ENCODE measurements at places on chromosomes 12 and 14.

GRCh38 chr14:100524933-100525243 is 62.3 kb downstream of the BEGAIN start:
- no peak for DNase-seq

DNA sequence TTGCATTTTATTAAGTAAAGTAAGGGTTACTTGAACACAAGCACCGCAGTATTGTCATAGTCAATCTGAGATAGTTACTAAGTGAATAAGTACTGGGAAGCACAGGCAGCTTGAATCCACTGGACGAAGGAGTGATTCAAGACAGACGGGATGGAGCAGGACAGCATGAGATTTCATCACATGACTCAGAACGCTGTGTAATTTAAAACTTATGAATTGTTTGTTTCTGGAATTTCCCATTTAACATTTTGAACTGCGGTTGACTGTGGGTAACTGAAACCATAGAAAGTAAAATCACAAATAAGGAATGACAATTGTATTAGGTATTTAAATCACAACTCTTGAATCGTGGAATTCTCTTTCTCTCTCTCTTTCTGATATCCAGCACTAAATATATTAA is 1630.4 kb upstream of the SEL1L start:
- no peak for DNase-seq

DNA sequence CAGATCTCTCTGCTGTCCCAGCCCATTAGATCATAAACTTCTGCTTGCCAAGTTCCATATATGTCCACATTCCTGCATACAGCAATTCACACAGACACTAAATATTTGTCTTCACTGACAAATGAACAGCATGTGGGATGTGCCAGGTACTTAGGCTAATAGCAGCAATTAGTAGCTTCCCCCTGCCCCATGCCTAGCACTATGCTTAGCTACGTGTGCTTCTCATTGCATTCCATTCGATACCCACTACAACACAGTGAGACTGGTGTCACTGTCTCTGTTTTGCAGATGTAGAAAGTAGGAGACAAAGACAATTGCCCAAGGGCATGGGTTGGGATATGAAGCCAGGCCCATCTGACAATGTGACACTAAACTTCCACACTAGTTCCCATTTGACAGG is 308.4 kb downstream of the BCL11B start:
- no peak for DNase-seq

GRCh38 chr14:36207500-36207899 is 31.0 kb upstream of the PTCSC3 start:
- DNase-seq = no peak

DNA sequence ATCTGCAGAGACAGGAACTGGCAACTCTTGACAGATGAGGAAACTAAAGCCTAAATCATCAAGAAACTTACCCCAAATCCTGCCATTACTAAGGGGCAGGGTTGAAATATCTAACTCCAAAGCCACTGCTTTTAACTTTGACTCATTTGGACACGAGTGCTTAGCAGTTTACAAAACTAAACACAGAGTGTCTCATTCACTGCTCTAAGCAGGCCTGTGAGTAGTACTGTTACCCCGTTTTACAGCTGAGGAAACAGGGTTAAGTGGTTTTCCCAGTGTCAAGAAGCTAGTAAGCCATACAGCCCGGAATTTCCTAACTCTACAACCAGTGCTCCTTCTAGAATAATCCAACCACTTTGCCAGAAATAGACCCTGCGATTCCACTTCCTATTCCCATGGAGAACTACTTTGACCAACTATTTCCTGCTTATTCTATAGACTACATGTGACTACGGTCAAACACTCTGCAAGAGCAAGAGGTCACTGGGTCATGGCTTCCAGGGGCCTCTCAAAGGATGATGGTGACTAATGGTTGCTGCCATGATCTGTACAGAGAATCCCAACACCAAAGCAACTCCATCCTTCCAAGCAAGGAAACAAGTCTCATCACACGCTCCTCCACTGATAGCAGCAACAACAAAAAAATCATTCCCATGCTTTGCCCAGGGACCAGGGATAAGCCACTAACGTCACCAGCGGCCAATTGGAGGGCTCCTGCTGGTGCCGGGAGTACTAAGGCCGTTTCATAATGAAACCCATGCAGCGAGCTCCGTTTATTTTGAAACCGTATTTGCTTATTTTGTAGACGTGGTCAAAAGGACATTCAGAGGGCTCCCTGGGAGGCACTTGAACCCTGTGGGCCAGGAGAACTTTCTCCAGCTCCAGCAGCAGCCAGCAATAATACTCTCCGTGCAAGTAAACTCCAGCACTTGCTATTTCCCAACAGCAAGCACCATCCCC is 56.3 kb downstream of the NUAK1 start:
- no peak for DNase-seq

DNA sequence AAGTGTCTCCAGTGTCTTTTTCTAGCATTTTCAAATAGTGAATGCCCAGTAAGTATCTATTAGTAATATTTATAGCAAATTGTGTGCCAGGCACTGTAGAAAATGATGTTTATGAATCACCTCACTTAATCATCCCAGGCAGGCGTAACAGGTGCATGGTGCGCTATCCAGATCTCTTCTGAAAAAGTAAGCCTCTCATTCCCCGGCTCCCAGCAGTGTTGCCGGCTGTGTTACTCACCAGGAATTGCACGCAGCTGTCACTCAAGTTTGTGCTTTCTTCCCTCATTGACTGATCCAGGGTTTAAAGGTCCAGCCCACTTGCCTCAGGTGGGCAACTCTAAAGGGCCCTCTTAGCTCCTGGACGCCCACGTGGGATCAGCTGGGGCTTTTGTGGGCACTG is 173.8 kb upstream of the RASSF8 start:
- no peak for DNase-seq

GRCh38 chr14:103710771-103711377 is 4.4 kb downstream of the XRCC3 start:
- no peak for DNase-seq

DNA sequence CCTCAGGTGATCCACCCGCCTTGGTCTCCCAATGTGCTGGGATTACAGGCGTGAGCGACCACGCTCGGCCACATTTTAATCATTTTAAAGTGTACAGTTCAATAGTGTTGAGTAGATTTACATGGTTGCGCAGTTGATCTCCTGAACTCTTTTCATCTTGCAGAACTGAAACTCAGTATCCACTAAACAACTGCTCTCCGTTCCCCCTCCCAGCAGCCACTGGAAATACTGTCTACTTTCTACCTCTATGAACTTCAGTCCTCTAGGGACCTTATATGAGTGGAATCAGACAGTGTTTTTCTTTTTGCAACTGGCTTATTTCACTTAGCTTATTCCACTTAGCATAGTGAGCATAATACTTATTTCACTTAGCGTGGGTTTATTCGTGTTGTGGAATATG is 53.7 kb downstream of the KCTD10 start:
- DNase-seq = no peak

- no peak for DNase-seq
These were observed 23.2 kb downstream of the PRKCH start for GRCh38 chr14:61344437-61345150.

GRCh38 chr12:106289196-106289681 is 13.3 kb upstream of the TCP11L2 start:
- no peak for DNase-seq

- DNase-seq = no peak
These were observed 27.3 kb downstream of the FRS2 start for GRCh38 chr12:69497308-69498026.

- no peak for DNase-seq
These were observed 185.1 kb downstream of the CHST11 start for GRCh38 chr12:104641862-104642261.

GRCh38 chr12:127150479-127150878 is 1116.5 kb upstream of the TMEM132C start:
- no peak for DNase-seq

DNA sequence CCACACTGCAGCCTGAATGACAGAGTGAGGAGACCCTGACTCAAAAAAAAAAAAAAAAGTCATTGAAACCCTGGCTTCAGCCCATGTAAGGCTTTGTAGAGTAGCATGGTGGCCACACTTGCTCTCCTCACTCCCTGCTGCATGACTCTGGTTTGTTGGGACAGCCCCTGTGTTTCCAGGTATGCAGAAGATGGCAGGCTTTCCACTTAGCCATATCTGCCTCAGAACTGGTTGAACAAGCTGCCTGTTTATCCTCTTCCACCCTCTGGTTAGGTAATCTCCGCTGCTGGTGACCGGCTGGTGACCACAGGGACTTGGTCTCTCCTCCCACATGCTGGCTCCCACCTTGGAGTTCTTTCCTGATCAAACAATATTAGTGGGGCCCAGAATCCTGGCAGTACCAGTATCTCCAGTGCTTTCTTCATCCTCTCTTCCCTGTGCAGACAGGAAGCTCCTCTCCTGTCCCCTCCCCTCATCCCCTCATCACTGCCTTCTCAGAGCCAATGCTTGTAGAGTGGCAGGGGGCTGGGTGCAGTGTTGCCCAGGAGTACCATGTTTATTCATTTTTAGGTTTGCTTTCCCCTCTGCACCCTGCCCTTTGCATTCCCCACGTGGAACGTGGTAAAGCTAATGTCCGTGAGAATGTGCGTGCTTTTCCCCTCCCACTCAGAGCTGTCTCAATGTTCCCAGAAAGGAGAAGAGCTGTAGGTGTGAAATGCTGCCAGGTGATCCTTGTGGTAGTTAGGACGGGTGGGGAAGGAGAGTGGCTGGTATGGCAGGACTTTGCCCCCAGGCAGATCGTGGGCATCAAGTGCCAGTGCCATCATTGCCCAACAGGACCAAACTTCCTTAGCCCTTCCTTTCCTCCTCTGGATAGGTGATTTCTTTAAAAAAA is 11.3 kb downstream of the ABHD12B start:
- DNase-seq = no peak

Data from anterior cingulate cortex (tissue), 58 donors.